CD4-positive, alpha-beta T cell treated with Interleukin-21 for 1 hour (primary cell): ENCODE measurements at places on chromosomes 6 and 20.

DNA sequence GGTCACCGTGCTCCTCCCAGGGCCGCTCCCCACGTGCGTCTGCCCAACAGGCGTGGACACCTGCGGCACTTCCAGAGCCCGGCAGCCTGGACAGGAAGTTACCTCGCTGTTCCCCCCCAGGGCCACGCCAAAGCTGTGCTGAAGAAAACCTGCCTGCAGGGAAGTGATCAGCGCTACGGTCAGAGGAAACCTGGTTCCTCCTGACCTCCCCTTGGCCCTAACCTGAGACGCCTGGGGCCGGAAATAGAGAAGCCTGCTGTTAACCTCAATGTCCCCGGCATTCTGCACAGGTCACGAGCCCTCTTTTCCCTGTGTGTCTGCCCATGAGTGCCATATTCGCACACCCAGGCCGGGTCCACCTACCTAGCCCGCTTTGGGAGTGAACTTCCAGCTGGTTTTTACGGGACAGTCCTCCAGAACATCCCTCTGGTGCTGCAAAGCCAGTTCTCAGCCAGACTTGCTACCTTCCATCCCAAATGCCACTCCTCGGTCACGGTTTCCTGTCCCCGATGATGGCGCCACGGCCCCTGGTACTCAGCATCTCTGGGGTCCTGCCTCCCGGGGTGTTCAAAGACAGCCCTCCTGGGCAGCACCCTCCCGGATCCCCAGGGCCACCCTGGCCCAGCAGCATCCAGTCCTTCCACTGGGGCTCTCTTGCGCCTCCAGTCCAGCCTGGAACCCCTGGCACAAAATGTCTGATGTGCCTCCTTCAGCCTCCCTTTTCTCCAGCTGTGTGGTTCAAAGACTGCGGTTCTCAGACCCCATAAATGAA lies 12.0 kb upstream of the IRF4 start:
- DNase-seq, result no peak

DNA sequence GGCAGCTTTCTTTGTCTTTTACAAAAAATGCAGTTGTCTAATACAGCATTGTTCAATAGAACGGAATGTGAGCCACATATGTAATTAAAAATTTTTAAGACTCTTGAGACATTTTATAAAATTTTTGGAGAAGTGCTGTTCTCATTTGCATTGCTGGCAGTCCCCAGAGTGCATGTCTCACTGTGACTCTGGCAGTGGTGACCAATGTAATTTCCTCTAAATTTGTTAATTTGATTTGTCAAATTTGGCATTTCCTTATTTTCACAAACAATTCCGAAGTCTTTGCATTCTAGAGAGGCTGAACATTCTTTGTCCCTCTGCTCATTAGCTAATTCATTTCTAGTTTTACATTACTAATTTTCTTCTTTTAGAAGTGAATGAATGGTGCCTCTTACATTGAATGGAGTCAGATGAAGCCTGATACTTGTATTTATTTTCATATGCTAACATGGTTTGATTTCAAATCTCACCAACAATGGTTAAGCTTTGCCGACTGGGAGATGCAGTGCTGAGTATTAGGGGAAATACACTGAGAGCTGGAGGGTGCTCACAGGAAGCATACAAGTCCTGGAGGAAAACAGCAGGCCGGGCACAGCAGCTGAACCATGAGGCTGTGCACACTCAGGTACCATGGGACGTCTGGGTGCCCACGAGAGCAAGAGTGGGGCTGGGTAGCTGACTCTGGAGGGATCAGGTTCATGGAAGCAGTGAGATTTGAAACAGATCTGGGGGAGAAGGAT lies 68.5 kb upstream of the ARMC2 start:
- no peak for DNase-seq

DNA sequence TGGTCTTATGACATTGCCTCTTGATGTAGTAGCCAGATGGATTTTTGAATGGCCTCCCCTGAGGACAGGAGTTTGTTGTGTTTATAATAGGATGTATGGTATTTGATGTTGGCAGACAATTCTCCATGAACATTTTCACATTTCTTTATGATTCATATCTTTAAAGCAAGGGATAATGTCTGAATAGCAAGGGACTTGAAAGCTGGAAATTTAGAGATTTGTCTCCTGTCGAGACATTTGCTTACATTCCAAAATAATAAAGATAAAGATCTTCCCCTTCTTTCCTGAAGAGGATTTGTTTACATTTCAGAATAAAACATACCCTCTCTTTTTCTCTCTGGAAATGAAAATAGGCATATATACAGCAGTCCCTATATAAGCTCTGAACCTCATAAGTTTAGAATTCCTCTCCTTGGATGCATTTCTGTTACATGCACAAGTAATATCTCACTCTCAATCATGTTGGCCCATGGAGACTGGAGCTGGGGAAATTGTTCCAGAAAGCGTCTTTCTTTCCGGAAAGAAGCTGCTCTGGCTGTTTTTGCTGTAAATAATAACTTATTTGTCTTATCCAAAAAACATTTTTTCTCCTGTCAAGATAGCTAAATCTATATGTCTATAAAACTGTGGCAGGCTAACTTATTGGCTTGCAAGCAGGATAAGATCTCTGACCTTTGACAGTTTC lies 42.5 kb upstream of the ASCC3 start:
- DNase-seq, result no peak

GRCh38 chr6:7088076-7088742 lies 19.6 kb upstream of the RREB1 start:
- DNase-seq, result no peak

DNA sequence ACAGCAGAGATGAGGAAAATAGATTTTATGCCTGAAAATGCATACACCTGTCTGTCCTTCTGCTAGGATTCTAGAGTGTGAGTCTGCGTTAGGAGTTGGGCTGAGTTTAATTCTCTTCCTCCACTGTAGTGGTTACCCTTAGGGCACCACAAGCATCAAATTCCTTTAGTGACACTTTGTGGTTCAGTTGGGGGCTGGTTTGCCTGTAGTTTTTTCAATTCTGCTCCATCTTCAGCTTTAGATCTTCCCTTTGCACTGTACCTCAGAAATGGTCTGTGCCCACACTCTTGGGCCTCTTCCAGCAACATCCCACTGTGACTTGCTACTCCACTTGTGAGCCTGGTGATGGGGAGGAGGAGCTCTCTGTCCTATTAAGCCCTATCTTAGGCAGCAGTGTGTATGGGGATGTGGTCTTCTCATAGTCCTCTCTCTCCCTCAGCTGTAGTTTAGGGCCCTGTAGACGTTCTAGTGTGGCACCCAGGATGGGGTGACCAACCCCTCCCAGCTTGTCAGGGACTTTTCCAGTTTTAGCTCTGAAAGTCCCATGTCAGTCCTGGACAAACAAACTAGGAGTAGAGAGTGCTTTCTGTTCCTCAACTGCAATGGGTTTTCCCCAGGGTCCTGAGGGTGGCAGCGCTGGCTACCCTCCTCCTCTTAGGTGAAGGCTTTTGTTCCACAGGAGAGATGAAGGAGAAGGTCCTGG lies 19.7 kb upstream of the OGFRL1 start:
- no peak for DNase-seq

- peak; percentile 7 for DNase-seq
Measured at GRCh38 chr20:47181056-47181862, 175.2 kb downstream of the ZMYND8 start.
